ENCODE measurements at places on chromosomes 1 and 21.

- no peak for DNase-seq
These were observed 595 bp upstream of the DDR2 start for GRCh38 chr1:162631546-162632191.

GRCh38 chr1:57620605-57621004 lies 196.7 kb upstream of the DAB1 start:
- DNase-seq: no peak

- no peak for DNase-seq
These were observed 11.2 kb downstream of the OR2W3 start for GRCh38 chr1:247906504-247907047.

GRCh38 chr21:29130270-29130969 lies at the start of gene MAP3K7CL:
MAP3K7CL (plus strand) TSS chr21:29130644; CDS start chr21:29133345, 2,701 bp downstream.
- no peak for DNase-seq

DNA sequence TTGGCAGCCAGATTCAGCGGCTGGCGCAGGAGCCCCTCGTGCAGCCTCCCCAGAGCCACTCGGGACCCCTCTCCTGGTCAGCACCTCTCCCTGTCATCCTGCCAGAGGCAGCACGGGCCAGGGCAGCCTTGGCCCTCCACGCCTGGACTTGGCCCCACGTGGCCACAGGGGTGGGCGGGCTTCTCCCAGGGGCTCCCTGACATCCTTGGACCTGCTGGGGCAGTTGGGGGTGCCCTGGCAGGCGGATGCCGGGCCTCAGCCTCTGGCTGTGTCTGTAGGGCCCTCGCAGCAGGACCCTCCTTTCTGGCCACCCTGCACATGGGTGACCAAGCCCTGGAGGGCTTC lies 60.2 kb downstream of the MORN1 start:
- no peak for DNase-seq

- no peak for DNase-seq
These were observed 30.8 kb downstream of the NEK2 start for GRCh38 chr1:211644653-211645052.

DNA sequence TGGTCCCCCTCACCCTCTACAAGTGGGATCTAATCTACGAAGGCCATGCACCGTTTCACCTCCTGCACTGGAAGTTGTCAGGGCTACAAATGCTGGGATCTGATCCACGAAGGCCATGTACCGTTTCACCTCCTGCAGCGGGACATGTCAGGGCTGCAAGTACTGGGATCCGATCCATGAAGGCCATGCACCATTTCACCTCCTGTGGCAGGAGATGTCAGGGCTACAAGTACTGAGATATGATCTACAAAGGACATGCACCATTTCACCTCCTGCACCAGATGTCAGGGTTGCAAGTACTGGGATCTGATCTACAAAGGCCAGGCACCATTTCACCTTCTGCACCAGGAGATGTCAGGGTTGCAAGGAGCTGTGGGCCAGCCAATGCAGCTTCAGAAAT lies 7.0 kb downstream of the ALDH4A1 start:
- no peak for DNase-seq

Measured in GM12878 (cell line).